ENCODE measurements at places on chromosomes 3 and 15.

GRCh38 chr3:16916840-16917239, 32.1 kb downstream of the PLCL2 start:
- DNase-seq: no peak

- DNase-seq: no peak
These were observed 11.2 kb downstream of the SH3GL3 start for GRCh38 chr15:83458381-83458780.

- peak; percentile 84 for DNase-seq
These were observed 6.2 kb upstream of the TLR9 start for GRCh38 chr3:52231502-52232278.

DNA sequence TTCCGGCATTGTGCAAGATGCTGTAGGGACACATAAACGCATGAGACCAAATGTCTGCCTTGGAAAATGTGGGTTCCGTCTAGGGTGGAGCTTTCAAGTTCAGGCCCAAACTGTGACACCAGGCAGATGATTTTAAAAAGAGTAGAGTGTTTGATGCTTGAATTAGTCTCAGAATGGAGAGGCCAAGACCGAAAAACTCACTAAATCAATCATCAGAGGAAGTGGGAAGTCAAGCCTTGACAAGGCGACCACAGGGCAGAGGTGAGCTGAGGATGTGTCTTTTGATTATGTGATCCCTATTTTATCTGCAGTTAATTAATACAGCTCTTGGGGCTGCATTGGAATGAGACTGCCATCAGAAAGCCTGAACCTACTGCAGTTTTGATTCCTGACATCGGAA, 275.4 kb downstream of the ABHD5 start:
- DNase-seq: no peak

GRCh38 chr3:174223626-174224025, 635.5 kb upstream of the NAALADL2 start:
- DNase-seq: no peak

DNA sequence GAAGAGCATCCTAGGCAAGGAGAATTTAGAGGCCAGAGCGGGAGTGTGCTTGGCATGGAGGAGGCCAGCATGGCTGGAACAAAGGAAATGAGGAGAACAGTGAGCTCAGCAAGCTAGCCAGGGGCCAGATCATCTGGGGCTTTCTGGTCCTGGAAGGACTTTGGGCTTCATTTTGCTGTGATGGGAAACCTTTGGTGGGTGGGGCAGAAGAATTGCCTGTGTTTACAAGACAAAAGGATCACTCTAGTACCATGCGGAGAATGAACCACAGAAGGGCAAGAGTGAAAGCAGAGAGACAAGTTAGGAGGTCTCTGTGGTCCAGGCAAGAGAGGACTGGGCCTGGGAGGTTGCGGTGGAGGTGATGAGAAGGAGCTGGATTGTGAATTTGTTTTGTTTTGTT, 61.6 kb upstream of the FOXP1 start:
- DNase-seq: no peak

- no peak for DNase-seq
These were observed 26.7 kb downstream of the SACM1L start for GRCh38 chr3:45715945-45716344.

GRCh38 chr15:36579792-36580431, 486 bp downstream of the CDIN1 start:
- DNase-seq: no peak

DNA sequence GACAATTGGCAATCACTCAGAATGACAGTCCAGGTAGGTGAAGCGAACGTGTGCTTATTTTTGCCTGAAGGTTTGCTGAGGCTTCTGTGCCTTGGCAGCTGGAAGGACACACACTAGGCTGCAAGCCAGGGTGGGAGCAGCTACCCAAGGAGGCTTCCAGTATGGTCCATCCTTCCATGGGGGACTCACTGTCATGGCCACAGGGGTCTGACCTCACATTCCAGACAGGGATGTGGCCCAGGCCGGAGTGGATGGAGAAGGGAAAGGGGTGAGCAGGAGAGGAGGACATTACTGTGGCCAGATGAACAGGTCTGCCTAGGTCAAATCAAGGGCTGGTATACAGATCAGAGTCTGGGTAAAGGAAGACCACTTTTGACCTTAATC, 247.7 kb downstream of the ADAMTS17 start:
- no peak for DNase-seq

- no peak for DNase-seq
These were observed 138.9 kb upstream of the COL8A1 start for GRCh38 chr3:99499235-99500158.

DNA sequence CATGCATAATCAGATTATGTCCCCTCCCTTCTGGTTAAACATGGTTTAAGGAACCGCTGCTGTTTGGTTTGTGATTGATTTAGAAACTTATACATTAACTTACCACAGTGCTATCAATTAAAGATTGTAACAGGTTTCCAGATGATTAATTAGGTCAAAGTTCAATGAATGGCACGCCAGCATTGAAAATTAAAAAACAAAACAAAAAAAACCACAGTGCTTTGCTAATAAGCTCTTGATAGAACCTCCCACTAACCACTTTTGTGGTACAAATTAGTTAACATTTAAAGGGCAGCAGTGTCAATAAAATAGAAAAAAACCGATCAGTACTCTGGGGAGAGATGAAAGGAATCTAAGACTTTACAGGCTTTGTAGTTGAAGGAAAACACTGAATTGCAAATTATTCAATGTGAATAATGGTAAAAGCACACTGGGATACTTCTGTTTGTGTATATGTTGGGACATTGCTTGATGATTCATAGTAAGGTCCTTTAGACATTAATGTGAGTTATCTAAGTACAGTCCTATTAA, 7.6 kb upstream of the C3orf38 start:
- DNase-seq: no peak

DNA sequence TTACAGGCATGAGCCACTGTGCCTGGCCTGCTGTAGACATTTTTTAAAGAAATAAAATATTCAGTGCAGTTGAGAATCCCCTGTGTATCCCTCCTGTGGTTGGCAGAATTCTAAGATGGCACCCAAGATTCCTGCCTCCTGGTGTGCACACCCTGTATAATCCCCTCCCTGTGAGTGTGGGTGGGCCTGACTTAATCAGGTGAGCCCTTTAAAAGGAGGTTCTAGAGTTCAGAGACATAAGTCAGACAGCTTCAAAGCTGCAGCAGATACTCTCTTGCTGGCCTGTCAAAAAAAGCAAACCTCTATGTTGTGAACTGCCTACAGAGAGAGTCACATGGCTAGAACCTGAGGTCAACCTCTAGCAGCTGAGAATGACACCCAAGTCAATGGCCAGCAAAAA, 7.0 kb upstream of the VIPR1 start:
- DNase-seq: no peak

- no peak for DNase-seq
These were observed 66.7 kb upstream of the STXBP5L start for GRCh38 chr3:120841264-120841663.

DNA sequence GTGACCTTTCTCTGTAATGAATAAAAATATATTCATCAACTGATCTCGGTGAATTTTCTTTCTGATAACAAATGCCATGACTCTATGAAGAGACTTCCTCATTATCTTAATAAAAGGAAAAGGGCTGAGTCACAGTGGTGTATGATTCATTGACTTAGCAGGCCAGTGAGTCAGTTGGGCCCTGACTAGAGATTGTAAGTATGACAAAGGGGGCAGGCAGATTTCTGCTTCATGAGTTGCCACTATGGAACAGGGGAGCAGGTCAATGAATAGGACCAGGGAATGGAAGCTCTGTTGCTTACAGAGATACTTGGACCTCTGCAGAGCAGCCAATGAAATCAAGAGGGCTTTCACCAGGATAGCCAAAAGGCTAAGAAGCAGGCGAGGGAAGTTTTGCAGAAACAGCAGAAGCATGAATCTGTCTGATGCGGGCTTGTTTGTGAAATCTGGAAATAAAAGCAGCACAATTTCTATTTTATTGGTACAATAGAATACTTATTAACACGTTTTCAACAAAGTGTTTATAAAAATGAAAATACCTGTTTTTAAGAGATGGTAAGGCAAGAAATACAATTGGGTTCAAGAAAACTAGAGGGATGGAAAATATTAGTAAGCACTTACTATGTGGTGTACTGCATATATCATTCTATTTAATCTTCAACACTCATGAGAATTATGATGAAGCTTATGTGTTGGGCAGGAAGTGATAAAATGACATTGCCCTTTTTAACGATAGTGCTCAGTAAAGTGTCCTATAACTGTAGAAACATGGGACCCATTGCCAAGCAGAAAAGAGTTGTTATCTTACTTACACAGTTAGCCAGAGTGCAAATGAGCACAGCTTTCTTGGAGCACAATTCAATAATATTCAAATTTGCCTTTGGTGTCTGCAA, 169.8 kb upstream of the MYRIP start:
- peak; percentile 21 for DNase-seq

- no peak for DNase-seq
These were observed 164.0 kb downstream of the CHST2 start for GRCh38 chr3:143283432-143284128.

GRCh38 chr15:95953032-95953431, 377.5 kb upstream of the NR2F2 start:
- DNase-seq: no peak

DNA sequence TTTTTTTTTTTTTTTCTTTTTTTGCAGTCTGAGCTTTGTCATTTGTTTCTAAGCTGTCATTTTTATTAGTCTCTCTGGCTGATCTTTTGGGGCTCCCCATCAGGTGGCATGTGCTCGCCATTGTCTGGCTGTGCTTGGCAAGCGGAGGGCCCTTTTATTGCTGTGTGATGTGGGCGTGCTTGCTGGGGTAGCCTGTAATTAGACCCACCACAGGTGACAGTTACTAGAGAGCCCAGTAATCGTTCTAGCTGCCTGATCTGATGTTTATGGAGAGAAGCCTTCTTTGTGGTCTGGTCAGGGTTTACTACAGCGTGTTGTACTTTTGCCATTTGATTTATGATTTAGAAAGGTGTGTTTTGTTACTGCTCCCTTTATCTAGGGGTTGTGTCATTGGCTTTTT, 179.9 kb downstream of the MCTP2 start:
- DNase-seq: no peak

GRCh38 chr3:141649871-141650270, 88.2 kb upstream of the RNF7 start:
- no peak for DNase-seq

GRCh38 chr15:85837881-85838280, 43.2 kb upstream of the KLHL25 start:
- DNase-seq: no peak

DNA sequence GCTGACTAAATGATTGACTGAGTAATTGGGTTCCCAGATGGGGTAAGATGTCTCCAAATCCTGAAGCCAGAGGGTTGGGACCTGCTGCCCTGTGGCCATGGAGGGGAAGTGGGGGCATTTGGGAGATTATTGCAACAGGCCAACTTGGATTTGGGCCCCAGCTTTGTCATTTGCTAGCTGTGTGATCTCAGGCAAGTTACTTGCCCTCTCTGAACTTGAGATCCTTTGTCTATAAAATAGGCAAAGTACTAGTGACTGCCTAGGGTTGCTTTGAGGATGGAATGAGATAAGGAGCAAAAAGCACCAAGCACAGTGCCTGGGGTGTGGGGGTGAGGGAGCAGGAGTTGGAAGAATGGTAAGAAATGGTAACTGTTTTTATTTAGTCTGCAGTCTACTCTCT, 4.4 kb upstream of the INSYN1 start:
- no peak for DNase-seq

DNA sequence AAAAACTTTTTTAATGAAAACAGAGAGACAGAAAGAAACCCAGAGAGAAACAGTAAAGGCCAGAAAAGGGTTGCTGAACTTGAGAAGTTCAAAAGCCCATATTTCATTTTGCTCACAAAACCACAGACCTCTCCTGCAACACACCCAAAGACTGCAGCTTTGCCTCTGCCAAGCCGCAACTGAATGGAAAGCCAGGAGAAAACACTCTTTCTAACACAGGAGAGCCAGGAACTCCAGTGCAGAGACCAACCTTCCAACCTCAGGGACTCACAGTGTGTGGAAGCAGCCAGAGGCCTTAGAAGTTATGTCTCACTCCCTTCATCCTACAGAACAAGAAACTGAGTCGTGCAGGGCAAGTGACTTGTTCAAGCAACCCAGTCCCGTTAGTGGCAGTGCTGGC, 163.1 kb upstream of the HES1 start:
- no peak for DNase-seq

DNA sequence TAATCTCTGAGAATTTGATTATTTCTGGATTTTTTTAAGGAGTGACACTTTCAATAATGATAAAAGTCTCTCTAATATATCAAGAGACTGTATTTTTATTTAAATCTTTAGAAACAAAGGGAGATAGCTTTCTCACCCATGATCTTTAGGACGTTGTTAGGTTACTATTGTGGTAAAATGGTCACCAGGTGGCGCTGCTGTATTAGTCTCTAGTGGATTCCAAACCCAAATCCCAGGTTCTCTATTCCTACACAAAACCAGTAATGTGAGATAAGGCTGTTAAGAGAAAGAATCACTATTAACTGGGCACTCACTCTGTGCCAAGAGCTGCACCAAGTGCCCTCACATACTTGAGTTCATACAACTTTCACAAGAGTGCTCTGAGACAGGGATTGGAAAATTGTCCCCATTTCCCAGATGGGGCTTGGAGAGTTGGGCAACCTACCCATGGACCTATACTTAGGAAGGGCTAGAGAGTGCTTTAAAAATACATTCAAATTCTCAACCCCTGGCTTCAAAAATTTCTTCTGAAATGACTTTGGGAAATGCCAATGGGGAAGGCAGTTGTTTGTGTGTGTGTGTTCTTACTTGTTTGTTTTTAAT, 593.4 kb upstream of the TGFBR2 start:
- no peak for DNase-seq

DNA sequence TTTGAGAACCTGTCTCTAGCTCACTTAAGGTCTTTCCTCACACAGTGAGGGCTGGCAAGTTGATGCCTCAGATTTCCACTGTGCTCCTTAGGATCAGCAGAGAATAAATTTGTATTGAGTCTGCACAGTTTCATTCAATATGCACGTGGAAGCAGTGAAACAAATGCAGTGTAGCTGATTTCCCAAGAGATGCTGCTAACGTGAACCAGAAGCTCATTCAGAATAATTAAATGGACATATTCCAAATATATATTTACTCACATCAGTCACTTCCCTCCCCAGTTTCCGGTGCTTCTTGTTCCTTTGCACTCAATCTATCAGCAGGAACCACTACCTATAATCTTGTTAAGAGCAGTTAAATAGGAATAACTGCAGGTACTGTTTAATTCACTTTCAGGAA, 86.1 kb downstream of the UNC13C start:
- no peak for DNase-seq

DNA sequence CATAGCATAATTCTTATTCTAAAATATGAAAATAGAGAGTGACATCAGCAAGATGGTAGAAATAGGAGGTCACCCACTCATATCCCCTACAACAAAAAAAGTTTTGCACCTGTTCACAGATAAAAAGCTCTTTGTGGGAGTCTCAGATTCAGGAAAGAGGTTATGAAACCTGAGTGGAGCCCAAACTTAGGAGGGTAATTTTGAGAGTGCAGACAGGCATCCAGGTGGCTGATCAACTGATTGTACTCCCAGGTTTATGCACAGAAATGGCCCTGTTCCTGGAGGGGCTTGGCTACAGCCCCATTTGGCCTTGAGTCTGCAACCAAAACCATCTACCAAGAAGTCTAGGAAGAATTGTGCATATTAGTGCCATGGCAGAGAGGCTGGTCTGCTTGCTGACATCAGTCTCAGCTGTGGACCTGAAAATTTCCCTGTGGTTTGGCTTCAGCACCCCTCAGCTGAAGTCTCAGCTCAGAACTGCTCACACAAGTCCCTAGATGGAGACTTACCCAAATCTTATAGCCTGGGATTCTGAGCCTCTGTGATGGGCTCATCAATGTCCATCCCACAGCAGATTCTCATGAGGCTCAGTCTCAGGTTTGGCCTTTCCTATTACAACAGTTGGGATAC, 291.6 kb downstream of the IL20RB start:
- no peak for DNase-seq

Measured in activated CD4-positive, alpha-beta T cell treated with anti-CD3 and anti-CD28 coated beads, Interleukin-2, amount 50 U/mL, for 24 hours (primary cell).